NCI-H2081 (cell line): ENCODE measurements at places on chromosomes 6 and 20.

DNA sequence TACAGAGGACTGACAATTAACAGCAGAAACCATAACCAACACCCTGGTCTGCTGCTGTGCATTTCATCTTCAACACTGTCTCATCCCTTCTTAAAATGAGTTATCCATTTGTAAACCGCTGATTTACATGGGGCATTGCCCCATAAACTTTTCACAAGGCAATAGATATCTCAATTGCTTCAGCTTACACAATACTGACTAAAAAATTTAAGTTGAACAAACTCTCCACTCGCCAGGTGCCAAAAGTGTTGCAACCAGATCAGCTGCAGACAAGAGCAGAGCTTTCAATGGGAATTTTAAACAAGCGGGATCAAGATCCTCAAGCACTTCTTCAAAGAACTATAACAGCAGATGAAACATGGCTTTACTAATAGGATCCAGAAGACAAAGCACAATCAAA is 183.0 kb downstream of the TASP1 start:
- no peak for DNase-seq

- no peak for DNase-seq
Observed at GRCh38 chr6:158926414-158926813, 73.6 kb downstream of the RSPH3 start.

GRCh38 chr6:144416773-144417172 is 131.6 kb downstream of the UTRN start:
- DNase-seq, result no peak

GRCh38 chr20:10239954-10240353 is 21.3 kb downstream of the SNAP25 start:
- DNase-seq, result no peak

- no peak for DNase-seq
Observed at GRCh38 chr6:151289399-151290007, 49.7 kb downstream of the AKAP12 start.

DNA sequence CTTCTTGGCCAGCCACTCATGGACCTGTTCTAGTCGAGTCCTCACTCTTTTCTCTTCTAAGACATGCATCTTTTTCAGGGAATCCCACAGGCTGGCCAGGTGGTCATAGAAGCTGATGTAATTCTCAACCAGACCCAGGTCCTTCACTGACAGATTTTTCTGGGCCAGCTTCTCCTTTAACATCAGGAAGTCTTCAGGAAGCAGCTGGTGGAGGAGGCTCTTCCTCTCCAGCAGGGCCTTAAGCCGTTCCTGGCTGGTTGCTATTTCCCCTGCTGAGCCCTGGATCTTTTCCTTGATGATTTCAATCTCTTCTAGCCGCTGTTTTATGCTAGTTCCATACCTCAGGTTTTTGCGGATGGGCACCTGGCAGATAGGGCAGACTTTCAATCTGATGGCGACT is 28.6 kb downstream of the DDX27 start:
- DNase-seq, result no peak

DNA sequence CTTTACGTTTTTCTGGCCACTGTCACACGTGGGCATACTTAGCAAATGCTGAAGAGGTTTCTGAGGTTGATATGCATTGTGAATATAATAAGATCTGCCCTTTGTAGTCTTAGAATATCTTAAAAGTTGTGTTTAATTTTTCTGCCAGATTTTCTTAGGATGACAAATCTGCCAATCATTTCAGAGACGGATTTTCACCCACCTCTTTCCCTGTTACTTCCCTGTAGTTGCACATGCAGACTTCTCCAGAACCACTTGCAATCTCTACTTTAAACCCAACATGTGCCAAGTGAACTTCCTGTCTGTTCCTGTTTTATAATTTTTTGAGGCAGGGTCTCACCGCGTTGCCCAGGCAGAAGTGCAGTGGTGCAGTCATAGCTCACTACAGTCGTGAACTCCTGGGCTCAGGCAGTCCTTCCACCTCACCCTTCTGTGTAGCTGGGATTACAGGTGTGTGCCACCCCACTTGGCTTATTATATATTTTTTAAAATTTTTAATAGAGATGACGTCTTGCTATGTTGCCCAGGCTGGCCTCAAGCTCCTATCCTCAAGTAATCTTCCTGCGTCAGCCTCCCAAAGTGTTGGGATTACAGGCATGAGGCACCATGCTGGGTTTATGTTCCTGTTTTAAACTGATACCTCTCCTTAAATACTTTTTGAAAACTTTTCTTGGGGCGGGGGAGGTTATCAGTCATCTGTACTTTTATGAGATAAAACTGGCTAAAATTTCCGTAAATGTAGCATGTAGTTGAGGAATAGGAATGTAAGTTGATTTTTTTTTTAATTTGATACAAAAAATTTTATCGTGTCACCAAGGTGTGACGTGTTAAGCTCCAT is 2.7 kb downstream of the IGF2R start:
- no peak for DNase-seq

- DNase-seq, result no peak
Observed at GRCh38 chr6:41497994-41498393, 48.2 kb upstream of the FOXP4 start.

- no peak for DNase-seq
Observed at GRCh38 chr6:148697895-148698440, 48.9 kb upstream of the UST start.
